ENCODE measurements at places on chromosomes 3 and 15. TPM values are rescaled to one million over a fixed set of nuclear protein-coding genes. Genes with fewer than 3 reads are reported as not detected.

Gene FSD2
- total RNA-seq = not detected

GRCh38 chr3:45751537-45752242 lies 44.6 kb downstream of the SLC6A20 start:
- no peak for DNase-seq
- no peak overlapping the region for H3K4me3 ChIP-seq
- no peaks in the 10 kb centered on the region for H3K27me3 ChIP-seq
- H3K27ac ChIP-seq = peak overlapping the region; percentile 25
- peaks cover 3% of the 10 kb centered on the region for H3K36me3 ChIP-seq

Gene GOLGA6L10
- 2.5 TPM for total RNA-seq

- no peaks in the 10 kb centered on the region for H3K27me3 ChIP-seq
- peaks cover 3% of the 10 kb centered on the region for H3K36me3 ChIP-seq
- H3K4me3 ChIP-seq = no peak overlapping the region
- no peak for DNase-seq
- H3K4me1 ChIP-seq = no peaks in the 10 kb centered on the region
These were observed 43.7 kb downstream of the PARP15 start for GRCh38 chr3:122621112-122621511.

DNA sequence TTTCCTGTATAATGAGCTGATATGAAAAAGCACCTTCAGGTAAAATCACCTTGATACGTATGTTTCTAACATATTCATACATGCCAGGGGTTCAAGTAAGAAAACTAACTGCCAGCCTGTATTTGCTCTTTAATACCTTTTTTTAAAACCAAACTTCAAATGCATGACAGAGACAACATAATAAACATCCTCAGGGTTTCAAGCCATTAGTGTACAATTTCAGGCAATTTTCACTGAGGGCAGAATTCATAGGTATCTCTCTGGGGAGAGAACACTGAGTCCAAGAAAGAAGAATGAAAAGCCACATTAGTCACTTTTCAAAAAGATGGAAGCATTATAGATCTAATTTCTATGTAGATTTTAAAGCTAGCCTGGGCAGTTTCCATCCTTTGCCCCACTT lies 26.9 kb downstream of the MINDY4B start:
- no peak for DNase-seq
- H3K27me3 ChIP-seq = peaks cover 13% of the 10 kb centered on the region
- H3K36me3 ChIP-seq = no peaks in the 10 kb centered on the region

Gene RASGRP1
- 183 TPM for total RNA-seq

DNA sequence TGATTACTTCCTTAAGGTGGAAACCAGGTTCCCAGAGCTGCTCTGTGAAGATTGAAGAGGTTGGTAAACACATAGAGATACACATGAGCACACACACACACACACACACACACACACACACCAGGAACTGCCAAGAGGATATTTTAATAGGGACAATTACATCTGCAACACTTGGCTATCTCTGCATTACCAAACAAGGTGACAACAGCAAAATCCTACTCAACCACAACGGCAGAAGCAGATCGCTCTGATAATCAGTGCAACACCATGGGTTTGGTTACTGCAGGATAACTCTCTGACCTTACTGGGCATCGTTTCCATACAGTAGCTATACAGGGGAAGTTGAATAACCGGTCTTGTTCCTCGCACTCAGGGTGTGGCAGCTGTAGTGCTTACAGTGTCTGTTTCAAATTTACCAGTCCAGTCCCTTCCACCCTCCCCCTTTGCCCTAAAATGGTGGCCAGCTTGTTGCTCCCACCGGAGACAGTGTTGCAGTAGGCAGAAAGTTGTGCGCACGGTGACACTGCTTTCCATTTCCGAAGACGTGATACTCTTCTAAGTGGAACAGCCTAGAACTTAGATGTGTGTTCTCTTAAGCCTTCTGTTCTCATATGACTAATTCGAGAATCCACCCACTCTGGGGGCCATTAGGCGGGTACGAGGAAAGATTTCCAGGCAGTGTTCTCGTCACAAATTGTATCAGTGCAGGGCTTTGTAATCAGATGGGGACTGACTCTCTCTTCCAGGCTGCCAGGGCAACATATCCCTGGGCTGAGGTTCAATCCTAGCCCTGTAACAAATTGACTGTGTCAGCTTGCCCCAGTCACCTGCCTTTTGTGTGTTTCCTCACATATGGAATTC lies 176.2 kb downstream of the P3H2 start:
- peaks cover 9% of the 10 kb centered on the region for H3K27me3 ChIP-seq
- no peak overlapping the region for H3K4me3 ChIP-seq
- peak; percentile 25 for DNase-seq
- H3K4me1 ChIP-seq = peaks cover 24% of the 10 kb centered on the region

GRCh38 chr3:115270849-115271248 lies 123.8 kb upstream of the ZBTB20 start:
- H3K27ac ChIP-seq = no peak overlapping the region
- no peaks in the 10 kb centered on the region for H3K4me1 ChIP-seq
- H3K27me3 ChIP-seq = no peaks in the 10 kb centered on the region
- H3K36me3 ChIP-seq = no peaks in the 10 kb centered on the region

DNA sequence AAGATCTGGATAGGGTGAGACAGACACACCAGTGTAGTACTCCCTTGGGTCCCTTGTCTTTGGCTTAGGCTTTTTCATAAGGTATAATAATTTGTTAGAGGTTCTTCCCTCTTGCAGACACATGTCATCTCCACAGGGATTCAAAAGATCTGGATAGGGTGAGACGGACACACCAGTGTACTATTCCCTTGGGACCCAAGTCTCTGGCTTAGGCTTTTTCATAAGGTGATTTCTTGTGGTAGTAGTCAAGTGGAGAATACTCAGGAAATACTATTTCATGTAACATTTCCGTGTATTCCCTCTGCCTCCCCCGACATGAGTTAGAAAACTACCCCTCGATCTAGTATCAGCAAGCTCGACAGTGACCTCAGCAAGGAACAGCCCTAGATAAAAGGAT lies 954 bp upstream of the MAPKBP1 start:
- H3K4me3 ChIP-seq = peak overlapping the region; percentile 91
- H3K27ac ChIP-seq = peak overlapping the region; percentile 55
- no peak for DNase-seq
- no peaks in the 10 kb centered on the region for H3K27me3 ChIP-seq

Gene DUOX1
- 0.95 TPM for total RNA-seq

- H3K27ac ChIP-seq = no peak overlapping the region
- no peak overlapping the region for H3K4me3 ChIP-seq
- no peaks in the 10 kb centered on the region for H3K27me3 ChIP-seq
- no peak for DNase-seq
- no peaks in the 10 kb centered on the region for H3K4me1 ChIP-seq
- H3K36me3 ChIP-seq = peaks cover 5% of the 10 kb centered on the region
These were observed 3.3 kb upstream of the XCR1 start for GRCh38 chr3:46030626-46031025.

DNA sequence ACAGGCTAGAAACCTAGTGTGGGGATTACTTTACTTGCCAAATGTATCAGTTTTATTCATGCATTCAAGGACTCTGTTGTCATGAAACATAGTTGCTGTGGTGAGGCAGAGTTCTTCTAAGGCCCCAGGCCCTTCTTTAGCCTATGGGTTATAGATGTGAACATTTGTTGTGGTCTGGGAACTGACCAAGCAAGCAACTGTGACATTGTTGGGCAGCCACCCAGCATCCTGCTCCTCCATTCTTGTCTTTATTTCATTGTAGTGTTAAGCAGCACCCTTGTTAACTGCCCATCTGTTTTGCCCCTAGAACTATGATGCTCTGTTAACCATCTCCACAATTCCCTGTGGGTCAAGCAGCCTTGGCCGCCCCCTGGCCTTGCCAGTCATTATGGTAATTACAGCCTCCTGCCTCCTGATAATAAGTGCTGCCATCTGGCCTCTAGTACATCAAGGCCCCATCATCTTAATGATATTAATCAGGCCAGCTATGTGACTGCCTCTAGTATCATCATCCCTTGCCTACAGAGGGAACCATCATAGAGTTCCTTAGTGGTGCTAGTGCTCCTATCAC lies 12.2 kb upstream of the IFT57 start:
- H3K4me3 ChIP-seq = no peak overlapping the region
- no peaks in the 10 kb centered on the region for H3K27me3 ChIP-seq
- no peaks in the 10 kb centered on the region for H3K4me1 ChIP-seq
- DNase-seq = no peak

Gene MLF1
- 2.9 TPM for total RNA-seq

Gene COL8A1
- total RNA-seq = 0.10 TPM

Gene CLDN16
- total RNA-seq = 0.29 TPM

- H3K4me1 ChIP-seq = peaks cover 66% of the 10 kb centered on the region
- H3K36me3 ChIP-seq = peaks cover 2% of the 10 kb centered on the region
- H3K27ac ChIP-seq = peak within 1 kb of the TSS; percentile 78
- peak within 1 kb of the TSS; percentile 81 for H3K4me3 ChIP-seq
- DNase-seq = no peak
These were observed at the start of gene TLR9 for GRCh38 chr3:52225452-52226228. TLR9 (minus strand) TSS chr3:52225645; CDS start chr3:52225529, 116 bp downstream.

Gene BFSP2
- total RNA-seq = not detected

DNA sequence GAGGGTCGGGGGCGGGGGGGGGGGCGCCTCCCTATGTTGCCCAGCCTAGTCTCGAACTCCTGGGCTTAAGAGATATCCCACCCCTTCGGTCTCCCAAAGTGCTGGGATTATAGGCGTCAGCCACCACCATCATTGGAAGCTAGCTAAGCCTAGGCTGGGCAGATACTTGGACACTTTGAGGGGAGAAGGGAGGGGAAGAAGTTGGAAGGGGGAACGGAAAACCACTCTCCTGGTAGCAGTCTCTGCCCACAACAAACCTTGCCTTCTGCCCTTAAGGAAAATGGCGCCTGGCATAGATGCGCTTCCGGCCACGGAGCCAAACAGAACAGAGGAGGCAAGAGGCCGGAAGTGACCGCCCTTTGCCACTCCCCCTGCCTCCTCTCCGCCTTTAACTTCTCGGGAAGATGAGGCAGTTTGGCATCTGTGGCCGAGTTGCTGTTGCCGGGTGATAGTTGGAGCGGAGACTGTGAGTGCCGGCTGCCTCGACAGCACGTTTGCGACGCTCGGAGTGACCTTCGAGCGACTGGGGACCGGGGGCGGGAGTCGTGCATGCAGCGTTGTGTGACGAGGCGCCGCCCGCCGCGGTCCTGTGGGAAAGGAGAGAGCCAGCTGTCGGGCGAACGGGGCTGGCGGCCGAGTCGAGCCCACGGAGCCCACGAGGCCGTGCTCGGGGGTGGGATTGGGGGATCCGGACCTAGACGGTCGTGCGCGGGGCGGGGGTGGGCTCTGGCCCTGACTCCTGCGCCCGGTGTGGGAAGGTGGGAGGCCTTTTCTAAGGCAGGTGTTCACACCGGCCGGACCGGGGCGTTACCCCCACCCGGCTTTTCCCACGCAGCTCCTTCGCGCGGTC lies at the start of gene MFN1:
TSS of gene MFN1 (plus strand) at position 365 of the 850 bp plus-strand sequence. CDS start 1,143 bp downstream, outside the sequence.
- H3K27ac ChIP-seq = peak within 1 kb of the TSS; percentile 97
- H3K36me3 ChIP-seq = peaks cover 8% of the 10 kb centered on the region
- peak within 1 kb of the TSS; percentile 93 for H3K4me3 ChIP-seq
- DNase-seq = peak; percentile 93
- H3K4me1 ChIP-seq = peaks cover 23% of the 10 kb centered on the region
